CD4-positive, alpha-beta T cell treated with Interleukin-1 beta for 1 hour (primary cell): ENCODE measurements at places on chromosomes 16 and 17.

DNA sequence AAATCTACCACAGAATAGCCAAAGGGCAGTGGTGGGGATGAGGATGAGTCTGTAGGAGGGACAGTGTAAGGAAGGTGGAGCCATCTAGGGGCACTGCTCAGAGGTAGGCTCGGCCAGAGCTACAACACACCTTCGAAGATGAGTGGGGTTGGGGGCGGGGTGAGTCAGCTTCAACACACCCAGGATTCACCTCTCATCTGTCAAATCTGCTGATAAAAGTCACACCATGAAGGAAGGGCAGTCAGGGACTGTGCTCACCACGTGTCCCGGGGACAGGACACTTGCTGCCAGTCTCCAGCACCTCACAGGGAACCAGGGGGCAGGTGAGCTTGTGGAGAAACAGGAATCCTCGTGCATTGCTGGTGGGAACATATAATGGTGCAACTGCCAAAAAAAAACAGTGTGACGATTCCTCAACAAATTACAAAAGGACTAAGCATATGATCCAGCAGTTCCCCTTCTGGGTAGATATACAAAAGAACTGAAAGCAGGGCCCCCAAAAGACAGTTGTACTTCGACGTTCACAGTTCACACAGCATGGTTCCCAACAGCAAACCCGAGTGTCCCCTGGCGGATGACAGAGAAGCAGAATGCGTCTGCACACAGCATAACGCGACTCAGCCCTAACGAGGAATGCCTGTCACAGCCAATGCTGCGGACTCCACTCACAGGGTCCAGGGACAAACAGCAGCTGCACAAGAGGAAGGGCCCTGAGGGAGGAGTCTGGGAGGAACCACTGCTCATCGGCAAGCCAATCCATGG lies 133.1 kb downstream of the ANKRD11 start:
- DNase-seq, result peak; percentile 36

DNA sequence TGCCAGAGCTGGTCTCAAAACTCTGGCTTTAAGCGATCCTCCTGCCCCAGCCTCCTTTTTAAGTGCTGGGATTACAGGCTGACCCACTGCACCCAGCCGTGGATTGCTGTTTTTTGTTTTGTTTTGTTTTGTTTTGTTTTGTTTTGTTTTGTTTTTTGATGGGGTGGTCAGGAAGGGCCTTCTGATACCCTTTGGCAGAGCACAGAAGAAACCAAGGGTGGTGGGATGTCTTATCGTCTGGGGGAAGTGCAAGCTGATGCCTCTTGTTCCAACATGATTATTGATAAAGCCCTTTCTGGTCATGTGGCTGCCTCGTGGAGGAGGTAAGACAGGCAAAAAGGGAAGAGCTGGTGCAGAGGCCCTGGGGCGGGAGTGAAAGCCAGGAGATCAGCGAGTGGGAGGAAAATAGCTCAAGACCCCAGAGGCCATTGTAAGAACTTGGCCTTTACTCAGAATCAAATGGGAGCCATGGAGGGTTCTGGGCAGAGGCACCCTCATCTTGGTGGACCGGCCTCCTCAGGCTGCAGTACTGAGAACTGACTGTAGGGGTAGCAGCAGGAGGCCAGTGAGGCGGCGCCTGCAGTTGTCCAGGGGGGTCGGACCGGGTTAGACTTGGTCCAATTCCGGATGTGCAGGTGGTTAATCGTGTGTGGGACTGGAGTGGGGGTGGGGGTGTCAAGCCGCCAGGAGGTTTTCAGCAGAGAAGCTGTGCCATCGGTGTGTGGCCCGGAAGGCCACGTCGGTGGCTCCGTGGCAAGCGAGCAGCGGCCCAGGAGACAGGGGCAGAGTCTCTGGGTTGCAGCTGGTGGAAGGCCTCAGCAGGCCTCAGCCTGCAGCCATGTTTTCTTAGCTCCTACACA lies 84.4 kb upstream of the GSE1 start:
- peak; percentile 15 for DNase-seq

DNA sequence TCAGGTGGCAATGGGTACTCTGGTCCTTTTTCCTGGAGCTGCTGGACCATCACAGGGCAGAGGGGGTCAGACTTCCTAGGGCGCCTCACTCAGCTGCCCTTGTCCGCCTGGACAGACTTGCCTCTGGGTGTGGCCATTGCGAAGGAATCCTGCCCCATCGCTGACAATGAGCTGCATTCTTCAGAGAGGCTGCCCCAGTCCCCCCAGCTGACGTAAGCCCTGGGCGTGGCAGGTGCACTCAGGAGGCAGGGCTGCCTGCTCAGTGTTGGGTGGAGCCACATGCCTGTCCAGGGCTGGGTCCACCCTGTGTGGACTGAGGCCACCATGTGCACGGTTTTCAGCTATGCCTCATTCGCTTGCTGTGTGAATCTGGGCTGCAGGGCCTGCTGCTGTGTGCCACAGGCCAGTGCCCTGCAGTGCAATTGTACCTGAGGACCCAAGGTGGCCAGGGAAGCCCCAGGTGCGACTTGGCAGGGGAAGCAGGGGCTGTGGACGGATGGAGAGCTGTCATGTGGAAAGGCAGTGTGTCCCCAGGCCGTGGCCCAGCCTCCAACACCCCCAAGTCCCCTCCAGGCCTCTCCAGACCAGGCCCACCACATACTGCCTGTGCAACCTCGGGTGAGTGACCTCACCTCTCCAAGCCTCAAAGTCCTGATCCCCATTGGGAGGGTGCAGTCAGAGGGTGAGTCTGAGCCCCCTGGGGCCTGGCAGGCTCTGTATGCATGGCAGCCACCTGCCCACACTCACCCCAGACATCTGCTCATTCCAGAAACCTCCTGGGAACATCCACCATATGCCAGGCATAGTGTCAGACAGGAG lies 14.0 kb upstream of the MPRIP start:
- no peak for DNase-seq

DNA sequence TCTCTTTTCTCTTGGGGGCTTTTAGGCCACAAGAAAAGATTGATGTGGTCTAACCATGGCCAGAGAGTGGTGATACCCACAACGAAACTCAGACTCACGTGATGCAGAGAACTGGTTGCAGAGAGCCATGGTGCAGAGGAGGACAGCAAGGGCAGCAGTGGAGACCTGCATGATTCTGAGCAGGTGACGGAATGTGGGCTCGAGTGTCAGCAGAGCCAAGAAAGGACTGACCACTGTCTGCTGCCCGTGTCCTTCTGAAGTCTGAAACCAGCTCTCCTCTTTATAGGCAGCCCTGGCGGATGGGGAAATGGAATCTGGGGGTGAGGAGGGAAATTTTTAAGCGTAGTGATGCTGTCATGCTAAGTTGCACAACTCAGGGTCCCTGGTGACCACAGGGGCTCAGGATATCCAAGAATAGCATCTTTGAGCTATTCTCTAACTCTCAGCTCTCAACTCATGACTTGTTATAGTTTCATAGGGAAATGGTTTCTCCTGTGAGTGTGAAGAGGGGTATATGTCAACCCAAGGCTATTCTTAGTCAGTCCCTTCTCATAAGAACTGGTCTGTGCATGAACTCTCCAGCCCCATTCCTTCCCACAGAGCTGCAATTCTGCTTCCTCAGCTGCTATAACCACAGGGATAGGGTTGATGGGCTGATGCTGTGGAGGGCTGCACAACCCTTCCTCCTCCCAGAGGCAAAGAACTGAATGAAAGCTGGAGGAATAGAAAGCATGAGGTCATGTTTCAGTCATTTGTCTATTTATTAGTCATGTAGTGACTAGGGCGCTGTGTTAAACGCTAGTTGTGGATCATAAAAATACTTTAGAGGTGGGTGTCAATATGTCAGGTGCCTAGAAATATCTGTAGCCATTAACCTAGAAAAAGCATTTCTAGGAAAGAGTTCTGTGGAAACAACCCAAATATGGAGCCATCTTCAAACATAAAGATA lies at the start of gene CCL3:
Gene CCL3 (minus strand): TSS at position 256 of the 949 bp plus-strand sequence. CDS start 85 bp downstream, at position 171.
- peak; percentile 46 for DNase-seq

GRCh38 chr16:83004868-83005652 lies 378.3 kb downstream of the CDH13 start:
- no peak for DNase-seq

GRCh38 chr16:20637247-20637646 lies 60.2 kb downstream of the ACSM1 start:
- no peak for DNase-seq

DNA sequence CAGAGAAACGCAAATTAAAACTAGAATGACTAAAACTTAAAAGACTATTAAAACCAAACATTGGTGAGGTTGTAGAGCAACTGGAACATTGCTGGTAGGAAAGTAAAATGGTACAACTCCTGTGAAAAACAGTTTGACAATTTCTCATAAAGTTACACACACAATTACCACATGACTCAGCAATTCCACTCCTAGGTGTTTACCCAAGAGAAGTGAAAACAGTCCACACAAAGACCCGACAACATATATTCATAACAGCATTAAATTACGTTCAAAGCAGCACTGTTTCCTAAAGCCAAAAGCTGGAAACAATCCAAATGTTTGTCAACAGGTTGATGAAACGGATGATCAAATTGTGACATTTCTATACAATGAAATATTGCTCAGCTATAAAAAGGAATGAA lies 26.5 kb upstream of the ALOX12 start:
- DNase-seq, result no peak

DNA sequence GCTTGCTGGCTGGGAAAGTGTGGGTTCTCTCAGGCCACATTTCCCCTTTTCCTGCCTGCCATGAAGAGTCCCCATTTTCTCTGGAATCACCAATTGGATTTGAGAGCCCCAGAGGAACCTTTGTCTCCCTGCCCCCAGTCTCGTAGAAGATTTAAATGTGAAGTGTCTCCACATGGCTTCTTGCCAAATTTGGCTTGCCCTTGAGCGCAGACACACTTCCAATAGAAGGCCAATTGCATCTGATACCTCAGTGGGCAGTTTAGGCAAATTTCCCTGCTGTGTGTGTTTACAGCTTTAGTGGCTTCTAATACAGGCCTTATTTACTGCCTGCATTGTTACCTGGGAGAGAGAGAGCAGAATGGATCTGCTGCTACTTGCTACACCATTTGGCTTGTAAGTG lies 29.7 kb downstream of the CDK5R1 start:
- no peak for DNase-seq

DNA sequence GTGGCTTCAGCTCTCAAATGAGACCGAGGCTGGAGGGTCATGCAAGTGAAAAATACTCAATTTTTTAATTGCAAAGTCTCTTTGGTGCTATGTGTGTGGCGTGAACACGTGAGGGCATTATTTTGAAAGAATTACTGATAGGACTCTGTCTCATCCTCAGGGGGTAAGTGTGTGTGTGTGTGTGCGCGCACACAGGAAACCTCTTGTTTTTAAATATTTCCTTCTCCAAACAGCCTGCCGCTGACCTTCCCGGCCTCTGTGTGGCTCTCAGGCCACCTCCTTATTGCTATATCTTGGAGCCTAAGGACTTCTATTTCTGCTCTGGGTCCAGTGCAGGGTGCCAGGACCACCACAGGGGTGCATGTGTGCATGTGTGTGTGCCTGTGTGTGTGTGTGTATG lies 99.7 kb downstream of the CMIP start:
- DNase-seq, result peak; percentile 9

GRCh38 chr17:27893841-27894503 lies 807 bp upstream of the LYRM9 start:
- no peak for DNase-seq

GRCh38 chr17:43881758-43882505 lies 25.4 kb downstream of the MPP2 start:
- DNase-seq, result no peak

GRCh38 chr17:45018514-45018847 lies 33.0 kb downstream of the DCAKD start:
- no peak for DNase-seq

- DNase-seq, result no peak
Measured at GRCh38 chr17:76892329-76892728, 24.1 kb downstream of the MGAT5B start.

- DNase-seq, result no peak
Measured at GRCh38 chr17:78005452-78006171, 47.1 kb downstream of the TNRC6C start.

DNA sequence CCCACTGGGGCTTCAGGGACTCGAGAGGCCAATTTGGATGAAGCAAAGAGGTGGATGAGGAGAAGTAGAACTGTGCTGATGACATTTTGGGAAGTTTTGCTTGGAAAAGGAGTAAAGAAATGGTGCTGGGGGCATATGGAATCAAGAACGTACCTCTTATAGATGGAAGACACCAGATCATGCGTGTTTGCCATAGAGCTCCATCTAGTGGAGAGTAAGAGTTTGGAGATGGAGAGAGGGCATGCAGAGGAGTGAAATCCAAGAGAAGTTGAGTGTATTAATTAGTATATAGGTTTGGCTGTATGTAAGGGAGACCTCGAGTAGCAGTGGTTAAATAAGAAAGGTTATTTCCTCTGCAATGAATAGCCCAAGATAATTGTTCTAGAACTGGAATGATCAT lies 56.0 kb downstream of the SHISA6 start:
- DNase-seq, result no peak

DNA sequence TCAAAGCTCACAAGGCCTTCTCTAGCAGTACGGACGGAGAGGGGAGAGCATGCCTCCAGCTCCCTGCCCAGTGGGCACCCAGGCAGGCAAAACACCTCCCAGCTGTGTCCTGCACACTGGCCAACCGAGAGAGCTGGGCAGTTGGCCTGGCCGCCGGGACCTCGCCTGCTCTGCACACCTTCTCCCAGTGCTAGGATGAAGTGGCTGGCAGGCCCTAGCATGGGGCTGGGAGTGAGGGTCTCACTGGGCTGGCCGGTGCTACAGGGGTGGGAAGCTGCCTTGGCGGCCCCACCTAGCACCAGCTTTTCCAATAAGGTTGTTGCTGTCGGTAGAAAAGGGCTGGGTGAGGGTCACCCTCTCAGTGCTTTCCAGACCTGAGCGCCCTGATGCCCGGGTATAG lies 60.2 kb downstream of the SDK2 start:
- DNase-seq, result no peak

- DNase-seq, result no peak
Measured at GRCh38 chr17:60323754-60324153, 68.2 kb downstream of the USP32 start.

DNA sequence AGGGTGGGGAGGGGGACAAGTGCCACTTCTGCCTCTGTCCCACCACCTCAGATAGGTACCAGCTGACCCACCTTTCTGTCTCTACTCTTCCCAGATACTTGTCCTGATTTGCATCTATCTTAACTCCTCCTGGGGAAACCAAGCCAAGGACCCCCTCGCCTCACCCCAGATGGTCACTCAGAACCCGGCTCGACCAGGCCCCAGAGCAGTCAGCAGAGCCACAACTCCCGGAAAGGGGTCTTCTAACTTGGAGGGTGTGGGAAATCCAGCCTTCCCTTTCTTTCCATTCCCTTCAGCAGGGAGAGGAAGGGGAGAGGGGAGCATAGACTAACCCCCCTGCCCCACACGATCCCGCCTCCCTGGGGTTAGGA lies 1.9 kb downstream of the CAVIN1 start:
- DNase-seq, result no peak

DNA sequence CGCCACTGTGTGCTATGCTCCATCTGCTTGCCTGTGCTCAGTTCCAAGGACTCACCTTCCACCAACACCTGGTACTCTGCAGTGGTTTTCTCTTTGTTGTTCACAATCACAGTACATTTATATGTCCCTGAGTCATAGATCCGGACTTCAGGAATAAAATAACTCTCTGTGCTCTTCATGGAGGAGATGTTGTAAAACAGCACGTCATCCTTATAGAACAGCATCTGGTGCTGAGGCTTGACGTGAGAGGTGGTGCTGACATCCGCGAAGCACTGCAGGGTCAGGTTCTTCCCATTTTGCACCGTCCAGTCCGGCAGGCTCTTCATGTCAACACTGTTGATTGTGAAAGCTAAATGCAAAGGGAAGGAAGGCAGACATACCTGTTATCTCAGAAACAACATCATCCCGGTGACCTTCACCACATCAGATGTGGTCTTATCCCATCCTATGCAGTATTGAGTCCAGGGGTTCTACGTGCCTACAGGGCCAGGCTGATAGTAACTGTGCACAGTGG lies 12.8 kb downstream of the PECAM1 start:
- no peak for DNase-seq

- DNase-seq, result no peak
Measured at GRCh38 chr16:31134625-31135534, 647 bp downstream of the PRSS8 start.

GRCh38 chr17:7573324-7574080 lies 5.9 kb upstream of the CD68 start:
- DNase-seq, result peak; percentile 94
